ENCODE measurements at places on chromosomes 5 and 9. TPM values are rescaled to one million over a fixed set of nuclear protein-coding genes. Genes with fewer than 3 reads are reported as not detected.

Gene DDX4
- not detected for total RNA-seq

Gene FAM221B
- total RNA-seq: not detected

Gene FOXD1
- total RNA-seq: 0.10 TPM

Gene C9
- not detected for total RNA-seq

Gene ORM1
- not detected for total RNA-seq

Gene GPX8
- total RNA-seq: 46.7 TPM

DNA sequence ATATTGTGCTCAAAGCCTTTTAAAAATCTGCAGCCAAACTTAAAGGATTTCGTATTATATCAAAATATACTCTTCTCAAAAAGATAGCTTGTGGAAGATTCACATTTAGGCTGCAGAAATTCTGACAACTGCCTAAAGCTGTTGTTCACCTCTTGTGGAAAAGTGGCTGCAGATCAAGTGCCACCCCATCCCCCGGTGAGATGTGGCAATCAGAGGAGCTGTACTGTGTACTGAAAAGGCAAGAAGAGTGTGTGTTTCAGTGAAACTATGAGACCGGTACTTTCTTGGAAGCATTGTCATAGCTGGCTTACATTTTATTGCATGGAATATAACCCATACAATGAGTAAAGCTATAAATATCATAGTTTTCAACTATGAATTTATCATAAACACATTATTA, 64.3 kb downstream of the CDH18 start:
- no peak for DNase-seq

GRCh38 chr5:131986161-131986912, 25.1 kb downstream of the ACSL6 start:
- DNase-seq: no peak

DNA sequence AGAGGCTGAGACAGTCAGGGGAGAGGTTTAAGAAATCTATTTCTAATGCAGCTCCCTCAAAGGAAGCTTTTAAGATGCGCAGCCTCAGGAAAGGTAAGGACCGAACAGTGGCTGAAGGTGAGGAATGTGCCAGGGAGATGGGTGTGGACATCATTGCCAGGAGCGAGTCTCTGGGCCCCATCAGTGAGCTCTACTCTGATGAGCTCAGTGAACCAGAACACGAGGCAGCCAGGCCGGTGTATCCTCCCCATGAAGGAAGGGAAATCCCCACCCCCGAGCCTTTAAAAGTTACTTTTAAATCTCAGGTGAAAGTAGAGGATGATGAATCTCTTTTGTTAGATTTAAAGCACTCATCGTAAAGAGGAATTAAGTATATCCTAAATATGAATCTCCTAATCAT, 8.2 kb downstream of the CAVIN4 start:
- no peak for DNase-seq

GRCh38 chr5:14039576-14039975, 95.1 kb upstream of the DNAH5 start:
- DNase-seq: no peak

DNA sequence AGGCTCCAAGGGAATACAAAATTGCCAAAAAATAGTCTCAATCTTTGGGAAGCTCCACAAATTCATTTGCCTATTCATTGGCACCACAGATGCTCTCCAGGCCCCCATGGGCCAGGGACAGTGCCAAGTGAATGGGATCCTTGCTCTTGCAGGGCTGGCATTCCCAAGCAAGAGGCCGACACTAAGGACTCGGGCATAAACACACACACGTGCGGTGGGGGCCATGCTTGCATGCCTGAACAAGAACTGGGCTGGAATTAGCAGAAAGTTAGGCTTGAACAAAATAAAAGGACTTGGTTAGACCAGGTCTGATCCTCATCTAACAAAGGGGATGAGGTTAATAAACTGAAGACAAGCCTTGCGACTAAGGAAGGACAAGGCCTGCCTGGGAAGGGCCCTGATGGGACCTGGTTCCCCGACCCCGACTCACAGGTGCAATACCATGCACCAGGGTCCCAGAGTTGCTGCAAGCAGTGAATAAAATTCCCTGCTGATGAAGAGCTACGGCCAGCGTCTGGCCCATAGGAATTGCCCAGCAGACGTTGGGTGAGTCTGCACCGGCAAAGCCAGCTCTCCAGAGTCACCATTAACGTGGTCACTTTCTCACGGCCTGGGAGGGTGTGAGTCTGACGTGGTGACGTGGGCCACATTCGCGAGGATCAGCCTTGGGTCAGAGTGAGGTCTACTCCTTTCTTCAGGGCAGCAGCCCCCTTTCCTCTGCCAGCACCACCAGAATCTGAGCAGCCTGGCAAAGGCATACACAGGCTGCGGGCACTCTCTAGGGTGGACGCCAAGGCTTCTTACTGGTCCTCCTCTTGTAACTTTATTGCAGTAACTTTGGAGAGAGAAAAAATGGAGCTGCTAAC, 77.4 kb upstream of the FCN1 start:
- DNase-seq: peak; percentile 17

Data from ovary (tissue), 10 donors.